ENCODE measurements at places on chromosomes 2 and 18.

DNA sequence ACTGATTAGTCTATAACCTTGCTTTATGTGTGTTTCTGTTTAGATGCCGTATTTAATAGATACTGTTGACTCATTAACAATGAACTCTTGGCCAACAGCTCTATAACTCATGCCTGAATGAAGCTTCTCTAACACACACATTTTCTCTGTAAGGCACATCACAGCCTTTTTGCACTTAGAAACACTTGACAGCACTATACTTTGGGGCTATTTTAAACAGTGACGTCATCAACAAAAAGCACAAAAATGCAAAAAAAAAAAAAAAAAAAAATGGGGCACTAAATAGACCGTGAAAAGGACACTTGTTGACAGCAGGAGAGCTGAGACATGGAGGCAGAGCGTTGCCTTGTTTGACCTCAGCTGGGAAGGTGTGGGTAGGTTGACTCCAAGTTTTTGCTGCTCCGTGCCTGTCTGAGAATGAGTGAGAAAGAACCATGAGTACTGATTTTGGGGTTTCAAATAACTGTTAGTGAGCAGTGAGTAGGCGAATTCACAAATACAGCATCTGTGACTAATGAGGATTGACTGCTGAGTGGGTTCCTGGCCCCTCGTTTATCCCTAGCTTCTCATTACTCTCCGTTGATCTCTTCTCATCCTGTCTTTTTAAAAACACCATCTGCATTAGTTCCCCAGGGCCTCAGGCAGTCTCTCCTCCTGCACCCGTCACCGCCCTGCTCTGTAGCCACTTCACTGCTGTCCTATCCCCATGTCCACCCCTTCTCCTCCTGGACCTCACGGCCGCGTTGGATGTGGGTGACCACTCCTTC is 24.4 kb downstream of the SPP2 start:
- DNase-seq: no peak

DNA sequence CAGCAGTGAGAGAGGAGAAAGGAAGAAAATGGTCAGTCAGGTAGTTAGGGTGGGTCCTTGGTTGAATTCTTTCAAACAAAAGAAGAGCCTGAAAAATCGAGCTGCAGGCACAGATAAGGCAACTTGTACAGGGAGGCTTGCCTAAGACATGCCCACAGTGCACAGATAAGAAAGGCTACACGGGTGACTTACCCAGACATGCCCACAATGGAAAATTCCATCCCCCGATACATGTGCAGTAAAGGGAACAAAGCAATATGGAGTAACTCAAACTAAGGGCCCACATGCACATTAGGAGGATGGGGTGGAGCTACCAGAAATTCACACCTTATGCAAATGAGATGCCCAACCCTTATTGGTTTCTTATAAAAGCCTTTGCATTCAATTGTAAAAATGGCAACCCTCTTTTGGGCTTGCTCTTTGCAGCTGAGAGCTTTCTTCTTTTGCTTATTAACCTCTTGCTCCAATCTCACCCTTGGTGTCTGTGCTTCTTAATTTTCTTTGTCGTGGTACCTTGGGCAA is 110.3 kb upstream of the RMP24 start:
- no peak for DNase-seq

DNA sequence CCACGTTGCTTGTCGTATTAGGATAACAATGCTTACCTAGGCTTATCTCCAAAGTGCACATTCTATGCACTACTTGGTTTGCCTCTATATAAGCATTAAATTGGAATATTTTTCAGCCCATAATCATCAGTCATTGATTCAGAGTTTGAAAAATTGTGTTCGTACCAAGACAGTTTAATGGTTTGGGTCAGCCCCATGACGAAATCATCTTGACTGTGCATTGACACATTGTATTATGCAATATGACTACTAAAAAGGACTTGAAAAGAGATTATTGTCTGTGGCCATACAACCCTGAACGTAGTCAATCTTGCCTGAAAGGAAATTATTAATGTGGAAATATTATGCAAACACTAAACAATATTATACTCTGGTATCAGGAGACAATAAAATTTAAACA is 141.3 kb downstream of the EML6 start:
- no peak for DNase-seq

DNA sequence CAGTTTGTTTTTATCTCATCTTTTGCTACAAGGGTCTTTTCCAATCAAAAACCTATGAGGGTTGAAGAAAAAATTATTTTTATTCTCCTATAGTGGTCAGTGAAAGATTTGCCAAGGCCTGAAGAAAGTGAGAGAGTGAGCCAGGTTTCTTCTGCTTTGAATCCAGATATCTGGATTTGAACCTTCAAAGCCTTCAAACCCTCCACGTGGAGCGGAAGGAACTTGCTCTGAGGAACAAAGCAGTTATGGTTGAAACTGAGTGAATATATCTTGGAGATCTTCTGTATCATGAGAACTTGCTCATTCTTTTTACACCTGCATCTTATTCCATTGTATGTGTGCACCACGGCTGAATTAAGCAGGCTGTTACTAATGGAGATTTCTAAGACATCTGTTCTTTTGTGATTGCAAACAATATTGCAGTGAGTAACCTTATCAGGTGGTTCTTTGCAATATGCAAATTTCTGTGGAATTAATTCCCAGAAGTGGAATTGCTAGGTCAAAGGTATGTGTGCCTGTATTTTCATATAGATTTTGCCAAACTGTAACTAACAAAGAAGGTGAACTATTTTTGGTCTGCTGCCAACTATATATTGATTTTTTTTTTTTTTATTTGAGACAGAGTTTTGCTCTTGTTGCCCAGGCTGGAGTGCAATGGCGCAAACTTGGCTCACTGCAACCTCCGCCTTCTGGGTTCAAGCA is 147.9 kb downstream of the B3GNT2 start:
- DNase-seq: no peak

DNA sequence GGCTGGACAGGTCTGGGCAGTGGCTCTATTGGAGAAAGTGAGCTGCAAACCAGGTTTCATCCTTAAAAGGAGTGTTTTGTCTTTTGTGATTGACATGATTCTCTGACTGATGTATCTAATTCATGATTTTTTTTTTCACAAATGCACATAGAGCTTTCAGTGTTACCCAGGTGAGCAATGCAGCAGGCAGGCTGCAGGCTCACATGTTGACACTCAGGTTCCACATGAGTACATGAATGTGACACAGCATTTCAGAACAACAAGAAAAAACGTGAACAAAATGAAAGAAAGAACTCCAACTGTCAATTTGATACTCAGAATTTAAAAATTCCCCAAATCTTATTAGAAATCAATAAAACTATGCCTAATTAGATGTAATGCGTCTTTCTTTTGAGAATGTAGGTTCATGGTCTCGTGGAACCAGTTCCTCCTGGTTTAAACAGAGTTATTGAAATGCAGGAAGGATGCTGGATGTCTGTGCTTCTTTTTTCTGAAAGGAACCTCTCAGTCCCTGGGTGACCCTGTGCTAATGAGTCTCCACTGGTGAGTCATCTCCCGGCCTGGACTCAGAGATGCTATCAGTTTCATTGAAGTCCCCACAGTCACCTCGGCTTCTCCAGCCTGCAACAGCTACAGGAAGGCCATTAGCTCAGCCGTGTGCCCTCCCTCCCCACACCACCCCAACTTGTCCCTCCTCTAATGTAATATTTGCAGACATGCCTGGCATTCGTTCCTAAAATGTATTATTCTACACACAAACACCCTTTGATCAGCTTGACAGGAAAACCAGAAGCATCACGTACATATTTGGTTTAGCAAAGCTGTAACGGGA is 430.4 kb downstream of the LPIN1 start:
- no peak for DNase-seq

DNA sequence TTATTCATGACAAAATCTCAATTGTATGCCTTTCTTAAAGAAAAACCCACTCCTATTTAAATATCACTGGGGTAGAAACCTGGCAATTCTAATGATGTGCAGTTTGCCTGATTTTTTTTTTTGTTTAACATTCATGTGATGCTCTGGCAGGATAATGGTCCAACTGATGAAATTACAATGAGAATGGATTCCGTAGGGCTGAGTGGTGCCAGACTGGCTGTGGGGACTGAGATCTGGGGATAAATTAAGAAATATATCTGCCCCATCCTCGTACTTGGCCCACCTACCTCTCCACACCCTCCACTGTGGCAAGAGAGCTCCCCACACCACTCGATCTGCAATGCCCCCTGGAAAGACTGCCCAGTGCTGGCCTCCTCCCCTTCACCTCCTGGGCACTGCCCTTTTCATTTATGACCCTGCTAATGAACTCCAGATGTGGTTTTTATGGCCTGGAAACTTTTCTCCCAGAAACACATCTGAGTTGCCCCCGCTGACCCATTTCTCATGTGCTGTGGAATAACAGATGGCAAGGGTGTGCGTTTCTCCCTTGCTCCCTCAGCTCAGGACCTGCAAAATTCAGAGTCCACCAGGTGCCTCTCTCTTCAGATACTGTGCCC is 33.0 kb upstream of the RPL37A start:
- DNase-seq: no peak

- no peak for DNase-seq
Measured at GRCh38 chr2:45273412-45274249, 264.4 kb upstream of the SIX2 start.

- no peak for DNase-seq
Measured at GRCh38 chr18:52409727-52410126, 69.7 kb downstream of the DCC start.

DNA sequence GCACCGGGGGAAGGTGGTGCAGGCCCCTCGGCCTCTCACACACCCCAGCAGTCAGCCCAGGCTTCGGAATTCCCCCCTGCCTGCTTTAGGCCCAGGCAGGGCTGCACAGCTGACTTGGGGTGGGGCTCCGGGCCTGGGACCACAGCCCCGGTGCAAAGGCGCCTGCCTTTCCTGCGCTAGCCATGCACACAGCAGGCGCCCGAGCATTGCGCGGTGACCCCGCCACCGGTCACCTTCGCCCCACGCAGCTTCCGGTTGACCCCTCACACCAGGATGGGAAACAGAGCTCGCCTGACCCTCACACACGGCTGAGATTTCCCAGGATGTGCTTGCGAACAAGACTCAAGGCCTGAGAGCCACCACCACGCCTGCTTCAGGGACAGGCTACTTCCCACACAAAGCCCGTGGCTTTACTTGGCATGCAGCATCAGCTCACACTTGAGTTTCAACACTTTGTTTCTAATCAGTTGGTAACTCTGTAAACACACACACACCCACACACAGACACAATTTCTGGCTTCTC is 46.0 kb downstream of the SLC66A2 start:
- DNase-seq: no peak

DNA sequence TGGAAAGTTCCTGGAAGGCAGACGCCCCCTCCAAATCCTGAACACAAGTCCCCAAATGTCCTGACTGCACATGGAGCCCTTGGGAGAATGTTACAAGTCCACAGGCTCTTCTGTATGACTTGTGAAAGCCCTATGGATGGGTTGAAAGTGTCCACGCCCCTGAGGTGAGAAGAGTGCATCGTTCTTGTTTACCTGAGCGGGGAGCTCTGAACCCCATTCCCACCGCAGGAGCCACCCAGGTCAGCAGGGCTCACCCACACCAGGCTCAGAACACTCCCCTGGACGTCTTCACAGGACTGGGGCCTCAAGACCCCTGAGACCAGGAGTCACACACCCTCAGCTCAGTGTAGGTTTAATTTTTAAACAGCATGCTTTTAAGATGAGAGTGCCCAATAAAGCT is 84.2 kb upstream of the TMEM18 start:
- DNase-seq: no peak

DNA sequence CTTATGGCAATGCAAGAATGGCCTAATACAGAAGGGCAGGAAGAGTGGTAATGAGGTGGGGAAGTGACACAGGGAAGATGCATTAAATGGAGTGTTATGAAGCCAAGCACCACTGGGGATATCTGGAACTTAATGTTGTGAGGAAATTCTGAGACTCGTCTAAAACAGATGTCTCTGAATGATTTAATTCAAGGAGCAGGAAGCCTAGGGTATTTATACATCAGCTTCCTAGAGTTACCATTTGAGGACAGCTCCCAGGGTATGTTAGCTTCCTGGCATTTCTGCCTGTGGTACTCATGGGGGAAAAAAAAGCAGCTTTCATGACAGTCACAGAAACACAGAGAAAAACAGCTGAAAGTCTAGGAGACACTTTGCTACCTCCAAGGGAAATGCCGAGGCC is 989.5 kb downstream of the CBLN2 start:
- DNase-seq: no peak

DNA sequence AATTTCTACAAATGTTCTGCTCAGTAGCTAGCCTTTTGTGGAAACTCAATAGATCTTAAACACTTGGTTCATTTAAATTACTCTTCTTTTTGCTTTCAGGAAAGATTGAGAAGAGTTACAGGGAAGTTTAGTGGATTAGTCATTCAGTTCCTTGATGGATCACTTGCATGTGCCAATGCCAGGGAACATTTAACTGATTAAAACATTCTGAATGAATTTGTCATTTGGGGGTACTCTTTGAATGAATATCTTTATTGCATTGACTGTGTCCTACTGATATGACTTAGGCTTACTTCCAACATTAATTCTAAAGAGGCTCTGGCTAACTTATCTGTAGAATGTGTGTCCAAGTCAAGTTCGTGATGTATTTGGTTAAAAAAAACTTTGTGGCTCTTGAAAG is 199.8 kb downstream of the PLCL1 start:
- no peak for DNase-seq

- DNase-seq: no peak
Measured at GRCh38 chr2:47686018-47686417, 96.9 kb upstream of the MSH6 start.

DNA sequence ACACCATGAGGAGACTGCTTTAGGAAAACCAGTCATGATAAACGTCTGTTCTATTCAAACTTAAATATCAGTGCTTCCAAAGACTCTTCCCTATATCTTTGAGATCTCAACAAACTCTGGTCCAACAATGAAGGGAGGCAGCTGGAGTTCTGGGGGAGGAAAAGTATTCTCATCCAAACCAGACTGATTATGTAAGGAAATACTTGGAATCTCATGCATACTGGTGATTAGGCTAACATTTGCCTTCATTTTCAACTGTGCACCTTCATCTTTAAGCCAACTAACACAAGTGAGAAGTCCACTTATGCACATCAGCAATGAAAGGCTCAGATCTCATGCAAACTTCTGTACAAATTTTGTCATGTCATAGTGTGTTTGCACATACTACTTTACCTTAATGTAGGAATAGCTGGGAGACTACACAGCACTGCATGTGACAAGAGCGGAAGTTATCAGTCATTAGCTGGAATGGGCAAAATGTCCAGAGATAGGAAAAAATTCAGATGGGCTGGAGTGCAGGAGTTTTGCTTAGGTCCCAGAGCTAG is 67.5 kb upstream of the STK17B start:
- DNase-seq: no peak

DNA sequence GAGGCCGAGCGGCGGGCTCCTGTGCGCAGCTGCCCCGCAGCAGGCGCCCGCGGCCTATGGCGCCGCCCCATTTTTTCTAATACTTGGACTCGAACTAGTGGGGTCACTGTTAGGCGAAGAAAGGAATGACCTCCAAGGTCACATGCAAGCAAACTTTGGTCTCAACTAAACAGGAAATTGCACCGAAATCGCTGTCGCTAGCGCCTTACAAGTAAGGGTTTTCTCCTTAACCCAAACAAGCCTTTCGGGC is 339 bp downstream of the ACAA2 start:
- DNase-seq: no peak
